ENCODE measurements at places on chromosomes 7 and 10.

DNA sequence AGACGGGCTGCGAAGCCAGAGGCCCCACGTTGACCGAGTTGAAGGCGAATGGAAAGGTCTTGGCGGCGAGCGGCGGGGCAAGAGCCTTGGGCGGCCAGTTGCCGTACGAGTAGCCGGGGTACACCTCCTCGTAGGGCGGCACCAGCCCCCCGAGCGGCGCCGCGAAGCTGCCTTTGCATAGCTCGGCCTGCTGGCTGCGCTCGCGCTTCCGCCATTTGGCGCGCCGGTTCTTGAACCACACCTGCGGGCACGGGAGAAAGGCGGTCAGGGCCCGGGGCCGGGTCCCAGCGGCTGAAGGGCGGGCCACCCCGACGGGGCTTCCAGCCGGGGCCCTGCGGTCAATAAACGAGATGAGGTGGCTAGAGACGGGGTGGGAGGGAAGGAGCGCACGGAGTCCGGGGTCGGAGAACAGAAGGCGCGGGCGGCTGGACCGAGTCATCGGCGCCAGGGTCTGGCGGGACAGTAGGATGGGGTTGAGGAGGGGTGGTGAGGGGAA lies 4.8 kb downstream of the ELOVL3 start:
- DNase-seq: no peak

GRCh38 chr10:96830511-96831199 lies 1.4 kb upstream of the LCOR start:
- DNase-seq: peak; percentile 40

DNA sequence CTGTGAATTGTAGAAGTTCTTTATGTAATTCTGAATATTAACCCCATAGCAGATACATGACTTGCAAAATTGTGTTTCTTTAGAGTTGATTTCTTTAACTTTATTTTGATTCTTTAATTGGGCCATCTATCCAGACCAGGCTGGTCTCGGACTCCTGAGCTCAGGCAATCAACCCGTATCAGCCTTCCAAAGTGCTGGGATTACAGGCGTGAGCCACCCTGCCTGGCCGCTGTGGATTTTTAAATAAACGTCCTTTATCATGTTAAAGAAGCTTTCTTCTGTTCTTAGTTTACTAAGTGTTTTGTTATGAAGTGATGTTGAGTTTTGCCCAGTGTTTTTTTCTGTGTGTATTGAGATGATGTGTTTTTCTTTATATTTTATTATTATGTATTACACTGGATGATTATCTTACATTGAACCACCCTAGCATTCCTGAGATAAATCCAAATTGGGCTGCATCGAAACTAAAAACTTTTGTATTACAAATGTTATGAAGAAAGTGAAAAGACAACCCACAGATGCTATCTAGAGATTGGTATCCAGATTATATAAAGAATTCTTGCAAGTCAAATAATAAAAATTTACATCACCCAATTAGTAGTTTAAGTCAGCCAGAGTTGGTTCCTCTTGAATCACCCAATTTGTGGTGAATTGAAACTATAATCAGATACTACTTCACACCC lies 118.1 kb downstream of the TPST1 start:
- no peak for DNase-seq

DNA sequence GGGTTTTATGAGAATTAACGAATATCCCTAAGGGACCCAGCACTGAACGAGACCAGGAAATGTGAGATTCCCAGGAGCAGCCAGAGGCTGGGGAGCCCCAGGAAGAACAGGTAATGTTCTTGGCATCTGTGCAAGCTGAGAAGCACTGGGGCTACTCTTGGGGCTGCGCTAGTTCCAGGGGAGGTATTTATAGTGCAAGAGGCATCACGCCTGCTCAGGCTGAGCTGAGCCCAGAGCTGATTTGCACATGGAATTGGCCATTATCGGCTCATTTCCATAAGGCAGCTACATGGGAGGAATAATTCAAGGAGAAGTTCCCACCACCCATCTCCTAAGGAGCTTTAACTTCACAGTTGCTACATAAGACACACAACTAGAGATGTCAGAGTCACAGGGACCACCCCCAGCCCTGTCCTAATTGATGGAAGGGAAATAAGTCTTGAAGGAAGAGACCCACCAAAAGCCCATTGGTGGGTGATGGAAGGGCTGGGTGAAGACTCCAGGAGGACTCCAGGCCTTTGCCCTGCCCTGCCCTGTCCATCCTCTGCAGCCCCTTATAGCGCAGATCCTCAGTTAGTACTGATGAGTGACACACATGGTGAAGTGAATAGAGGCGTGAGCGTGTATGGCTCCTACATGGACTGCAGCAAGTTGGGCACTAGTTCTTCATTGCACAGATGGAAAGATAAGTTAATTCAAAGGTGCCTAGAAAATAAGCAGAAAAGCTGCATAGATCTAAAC lies 178.9 kb downstream of the GRID1 start:
- DNase-seq: no peak

DNA sequence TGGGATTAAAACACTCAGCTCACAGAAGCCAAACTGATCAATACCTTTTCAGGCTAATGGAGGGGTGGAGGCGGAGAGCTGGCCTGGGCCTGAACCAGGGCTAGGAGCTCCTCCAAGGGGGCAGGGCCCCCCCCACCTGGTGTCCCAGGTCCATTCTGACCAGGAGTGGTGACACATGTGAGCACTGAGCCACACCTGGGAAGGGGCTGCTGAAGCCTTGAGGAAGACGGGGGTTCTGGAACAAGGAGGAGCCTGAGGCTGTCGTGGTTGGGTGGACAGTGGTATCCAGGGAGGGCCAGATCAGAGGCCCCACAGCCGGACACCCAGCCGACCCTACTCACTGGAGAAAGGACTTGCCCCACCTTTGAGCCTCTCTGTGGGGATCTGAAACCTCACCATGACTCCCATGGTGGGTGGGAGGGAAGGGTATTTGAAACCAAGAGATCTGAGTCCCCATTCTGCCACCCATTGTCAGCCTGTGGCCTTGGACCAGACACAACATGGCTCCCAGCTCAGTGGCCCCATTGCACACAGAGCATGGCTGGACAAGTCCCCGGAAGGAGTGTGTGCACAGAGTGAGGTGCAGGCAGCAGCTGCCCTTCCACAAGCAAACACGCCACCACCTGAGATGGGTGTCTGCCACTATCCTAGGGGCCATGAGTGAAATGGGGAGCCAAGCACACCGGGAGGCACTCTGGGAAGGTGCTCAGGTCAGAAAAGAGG lies 12.4 kb downstream of the TMEM273 start:
- DNase-seq: no peak

- no peak for DNase-seq
These were observed 20.7 kb downstream of the SKAP2 start for GRCh38 chr7:26843705-26844104.

DNA sequence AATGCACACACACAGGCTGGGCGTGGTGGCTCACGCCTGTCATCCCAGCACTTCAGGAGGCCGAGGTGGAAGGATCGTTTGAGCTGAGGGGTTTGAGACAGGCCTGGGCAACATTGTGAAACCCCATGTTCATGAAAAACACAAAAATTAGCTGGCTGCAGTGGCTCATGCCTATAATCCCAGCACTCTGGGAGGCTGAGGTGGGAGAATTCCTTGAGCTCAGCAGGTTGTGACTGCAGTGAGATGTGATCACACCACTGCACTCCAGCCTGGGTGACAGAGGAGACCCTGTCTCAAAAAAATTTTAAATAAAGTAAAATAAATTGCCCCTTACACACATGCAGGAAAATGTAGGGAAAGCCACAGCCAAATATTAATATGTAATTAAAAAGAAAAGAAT lies 44.1 kb downstream of the RNF32 start:
- no peak for DNase-seq

- no peak for DNase-seq
These were observed 109.6 kb upstream of the SP4 start for GRCh38 chr7:21317966-21318915.

- no peak for DNase-seq
These were observed 19.5 kb upstream of the GALNT17 start for GRCh38 chr7:71112436-71112835.
